ENCODE measurements at places on chromosomes 3 and 15.

GRCh38 chr15:57541805-57542504, 49.7 kb upstream of the MYZAP start:
- DNase-seq, result no peak

DNA sequence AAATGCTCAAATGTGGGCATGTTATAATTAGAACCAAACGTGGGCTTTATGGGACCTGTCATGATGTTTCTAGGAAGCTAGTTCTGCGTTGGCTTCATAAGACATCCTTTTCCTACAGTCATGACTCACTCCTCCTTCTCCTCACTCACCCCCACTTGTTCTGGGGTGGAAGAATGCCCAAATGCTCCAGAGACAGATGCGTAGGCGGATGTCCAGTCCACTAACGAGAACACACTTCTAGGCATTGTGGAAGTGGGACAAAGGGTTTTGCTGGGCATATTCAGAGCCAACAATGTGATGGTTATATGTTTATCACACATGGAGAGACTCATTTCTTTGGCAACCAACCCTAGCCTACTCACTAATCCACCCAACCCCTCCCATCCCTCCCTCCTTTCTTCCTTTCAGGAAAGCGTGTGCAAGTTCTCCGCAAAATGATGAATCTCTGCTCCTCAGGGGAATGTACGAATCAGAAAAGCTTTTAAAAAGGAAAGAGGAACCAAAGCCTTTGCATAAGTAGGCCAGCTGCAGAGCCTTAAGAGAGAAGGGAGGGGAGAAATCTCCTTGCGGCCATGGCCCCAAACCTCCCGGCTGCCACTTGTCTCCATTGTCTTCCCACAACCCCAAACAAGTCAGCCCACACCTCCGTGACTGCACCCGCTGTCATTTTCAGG, 123.0 kb upstream of the SPRED1 start:
- no peak for DNase-seq

- DNase-seq, result no peak
Measured at GRCh38 chr15:85646538-85647091, 148.1 kb downstream of the KLHL25 start.

DNA sequence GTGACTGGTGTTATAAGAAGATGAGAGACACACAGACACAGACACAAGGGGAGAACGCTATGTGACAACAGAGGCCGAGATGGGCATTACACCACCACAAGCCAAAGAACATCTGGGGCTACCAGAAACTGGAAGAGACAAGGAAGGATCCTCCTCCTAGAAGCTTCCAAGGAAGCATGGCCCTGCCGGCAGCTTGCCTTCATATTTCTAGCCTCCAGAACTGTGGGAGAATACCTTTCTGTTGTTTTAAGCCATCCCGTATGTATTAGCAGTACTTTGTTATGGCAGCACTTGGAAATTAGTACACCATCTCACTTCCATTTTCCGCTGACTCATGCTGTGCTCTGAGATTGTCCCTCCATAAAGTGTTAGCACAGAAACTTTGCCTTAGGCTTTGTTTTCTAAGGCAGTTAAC, 38.7 kb upstream of the CA12 start:
- no peak for DNase-seq

DNA sequence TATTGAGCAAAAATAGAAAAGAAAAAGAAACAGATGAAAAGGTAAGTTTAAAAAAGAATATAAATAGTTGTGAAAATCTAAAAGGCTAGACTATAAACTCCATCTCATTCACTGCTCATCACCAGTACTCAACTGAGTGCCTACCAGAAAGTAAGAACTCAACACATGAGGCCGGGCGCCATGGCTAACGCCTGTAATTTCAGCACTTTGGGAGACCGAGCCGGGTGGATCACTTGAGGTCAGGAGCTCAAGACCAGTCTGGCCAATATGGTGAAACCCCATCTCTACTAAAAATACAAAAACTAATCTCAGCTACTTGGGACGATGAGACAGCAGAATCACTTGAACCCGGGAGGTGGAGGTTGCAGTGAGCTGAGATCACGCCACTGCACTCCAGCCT, 19.3 kb downstream of the LSAMP start:
- DNase-seq, result no peak

- no peak for DNase-seq
Measured at GRCh38 chr3:21779909-21780308, 28.9 kb upstream of the ZNF385D start.

GRCh38 chr3:97778152-97778551, 13.6 kb downstream of the ARL6 start:
- DNase-seq, result no peak

GRCh38 chr3:37943126-37943525, 47.5 kb upstream of the VILL start:
- no peak for DNase-seq

GRCh38 chr3:106247902-106248684, 379.3 kb upstream of the CBLB start:
- DNase-seq, result no peak

GRCh38 chr3:64675687-64676247, 12.0 kb downstream of the ADAMTS9 start:
- no peak for DNase-seq

DNA sequence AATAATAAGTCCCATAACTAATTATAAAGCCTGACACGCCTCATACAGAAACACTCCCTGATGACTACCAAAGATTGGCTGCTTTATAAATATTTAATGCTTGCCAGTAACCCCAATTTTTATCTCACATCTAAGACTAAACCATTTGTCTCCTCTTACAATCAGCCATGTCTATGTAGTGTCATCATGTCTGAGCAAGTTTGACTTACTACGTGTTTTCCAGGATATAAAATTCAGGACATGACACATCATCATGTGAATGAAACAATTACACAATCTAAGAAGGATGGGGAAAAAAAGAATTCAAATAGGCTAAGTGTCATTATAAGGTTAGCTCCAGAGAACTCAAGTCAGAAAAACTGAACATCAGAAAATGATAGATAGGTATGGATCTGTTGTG, 208.7 kb downstream of the MECOM start:
- DNase-seq, result no peak

GRCh38 chr3:196208942-196209695, 2.1 kb downstream of the ZDHHC19 start:
- DNase-seq, result no peak

DNA sequence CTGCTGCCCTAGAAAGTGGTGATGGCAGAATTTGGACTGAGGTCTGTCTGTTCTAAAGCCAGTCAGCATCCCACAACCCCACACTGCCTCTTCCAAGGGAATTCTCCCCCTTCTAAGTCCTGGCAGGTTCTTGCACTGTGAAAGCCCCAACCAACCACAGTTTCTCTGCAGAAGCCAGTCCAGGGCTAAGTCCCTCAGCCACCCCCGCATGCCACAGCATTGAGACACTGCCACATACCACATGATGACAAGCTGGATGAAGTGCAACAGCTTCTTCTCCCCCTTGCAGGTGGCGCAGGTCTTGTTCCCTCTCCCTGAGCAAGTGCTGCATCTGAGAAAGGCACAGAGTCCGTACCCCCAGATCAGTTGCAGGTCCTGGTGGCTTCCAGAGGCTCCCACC, 18.6 kb downstream of the SSUH2 start:
- DNase-seq, result no peak

DNA sequence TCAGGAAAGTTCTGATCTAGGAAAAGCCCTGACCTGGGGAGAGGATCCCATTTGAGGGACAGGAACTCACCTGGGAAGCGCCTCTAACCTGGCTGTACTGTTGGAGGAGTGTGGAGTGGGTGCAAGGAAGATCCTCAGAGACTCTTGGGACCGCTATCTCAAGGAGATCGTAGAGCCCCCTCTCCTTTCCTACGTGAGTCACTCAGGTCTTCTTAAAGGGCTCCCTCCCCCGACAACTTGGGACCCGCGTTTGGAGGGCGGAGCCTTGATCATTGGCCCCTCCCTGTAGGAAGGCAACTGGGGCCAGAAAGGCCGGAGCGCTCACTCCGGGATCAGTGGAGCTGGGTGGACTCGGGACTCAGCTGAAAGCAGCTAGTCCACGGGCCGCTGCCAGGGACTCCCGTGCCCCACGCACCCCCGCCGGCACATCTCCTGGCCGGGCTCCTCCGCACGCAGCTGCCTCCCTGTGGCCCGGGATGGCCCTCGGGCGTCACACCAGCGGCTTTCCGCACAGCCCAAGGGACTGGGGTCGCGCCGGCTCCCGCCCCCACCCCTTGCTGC, 520 bp downstream of the SLC26A6 start:
- DNase-seq, result no peak

GRCh38 chr15:91548549-91548948, 305.0 kb upstream of the SLCO3A1 start:
- no peak for DNase-seq

DNA sequence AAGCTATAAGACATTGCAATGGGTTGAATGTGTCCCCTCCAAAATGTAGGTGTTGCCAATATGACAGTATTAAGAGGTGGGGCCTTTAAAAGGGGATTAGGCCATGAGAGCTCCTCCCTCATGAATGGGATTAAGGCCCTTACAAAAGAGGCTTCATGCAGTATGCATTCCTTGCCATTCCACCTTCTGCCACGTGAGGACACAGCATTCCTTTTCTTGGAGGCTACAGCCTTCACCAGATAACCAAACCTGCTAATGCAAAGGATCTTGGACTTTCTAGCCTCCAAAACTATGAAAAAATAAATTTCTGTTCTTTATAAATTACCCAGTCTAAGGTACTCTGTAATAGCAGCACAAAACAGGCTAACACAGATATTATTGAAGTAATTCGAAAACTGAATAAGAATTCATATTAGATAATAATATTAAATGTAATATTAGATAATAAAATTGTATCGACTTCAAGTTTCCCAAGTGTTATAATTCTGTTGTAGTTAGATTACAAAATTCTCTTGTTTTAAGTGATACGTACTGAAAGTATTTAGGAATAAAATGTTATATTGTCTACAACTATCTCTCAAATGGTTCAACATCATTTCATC, 29.4 kb upstream of the ATP8B4 start:
- peak; percentile 43 for DNase-seq

DNA sequence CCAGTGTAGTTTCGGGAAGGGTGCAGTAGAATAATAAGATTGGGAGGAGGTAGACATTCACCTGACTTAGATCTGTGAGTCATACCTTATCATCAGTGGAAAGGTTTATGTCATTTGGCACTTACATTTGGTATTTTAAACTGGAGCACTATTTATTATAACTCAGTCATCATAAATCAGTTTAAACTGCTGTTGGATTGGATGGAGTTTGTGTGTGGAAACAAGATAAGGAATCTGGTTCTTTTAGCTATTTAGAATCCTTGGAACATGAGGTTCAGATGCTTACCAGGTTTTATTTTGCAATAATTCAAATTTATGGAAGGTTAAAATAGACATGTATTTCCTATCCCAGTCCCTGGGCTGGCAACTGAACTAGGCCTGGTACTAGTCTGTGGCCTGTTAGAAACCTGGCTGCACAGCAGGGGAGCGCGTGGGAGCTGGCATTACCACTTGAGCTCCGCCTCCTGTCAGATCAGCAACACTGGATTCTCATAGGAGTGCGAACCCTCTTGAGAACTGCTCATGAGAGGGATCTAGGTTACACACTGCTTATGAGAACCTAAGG, 34.5 kb downstream of the ZFAND6 start:
- no peak for DNase-seq

DNA sequence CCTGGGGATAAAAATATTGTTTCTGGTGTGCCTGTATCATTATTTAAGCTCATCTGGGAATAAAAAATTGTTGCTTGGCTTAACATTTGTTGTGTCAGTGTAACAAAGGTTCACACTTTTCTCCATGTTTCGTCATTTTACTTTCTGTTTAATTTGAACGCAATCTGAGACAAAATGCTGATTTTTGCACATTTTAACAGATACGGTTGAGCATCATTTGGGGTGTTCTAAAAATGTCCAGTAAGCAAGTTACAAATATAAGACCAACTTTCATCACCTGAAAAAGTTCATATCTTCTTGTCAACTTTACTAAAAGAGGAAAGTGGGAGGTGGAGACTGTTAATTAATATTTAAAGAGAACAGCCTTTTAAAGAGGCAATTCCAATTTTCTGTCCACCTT, 134.8 kb upstream of the CNTN4 start:
- no peak for DNase-seq

GRCh38 chr3:55687526-55687925, 200.4 kb upstream of the WNT5A start:
- DNase-seq, result no peak

- DNase-seq, result no peak
Measured at GRCh38 chr3:158458464-158458863, 112.5 kb upstream of the MLF1 start.

- DNase-seq, result no peak
Measured at GRCh38 chr3:10557781-10558373, 52.5 kb upstream of the ATP2B2 start.

DNA sequence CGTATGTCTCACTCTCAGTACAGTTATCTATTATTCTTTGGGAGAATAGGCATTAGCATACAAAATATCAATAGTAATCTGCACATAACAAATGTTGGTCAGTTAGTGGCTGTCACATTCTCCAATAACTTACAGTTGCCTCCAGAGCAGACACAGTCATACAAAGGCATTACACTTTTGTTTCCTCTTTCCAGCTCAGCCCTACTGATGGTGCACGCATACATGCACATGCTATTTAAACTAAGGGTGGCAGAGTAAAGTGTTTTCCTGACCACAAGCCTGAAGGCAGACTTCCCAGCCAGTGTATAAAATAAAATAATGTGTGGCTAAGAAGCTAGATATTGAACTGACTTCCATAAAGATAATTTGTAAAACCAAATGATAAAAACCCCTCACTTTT, 47.6 kb downstream of the PHLDB2 start:
- DNase-seq, result no peak

- DNase-seq, result no peak
Measured at GRCh38 chr3:43874731-43875130, 184.0 kb downstream of the ABHD5 start.

DNA sequence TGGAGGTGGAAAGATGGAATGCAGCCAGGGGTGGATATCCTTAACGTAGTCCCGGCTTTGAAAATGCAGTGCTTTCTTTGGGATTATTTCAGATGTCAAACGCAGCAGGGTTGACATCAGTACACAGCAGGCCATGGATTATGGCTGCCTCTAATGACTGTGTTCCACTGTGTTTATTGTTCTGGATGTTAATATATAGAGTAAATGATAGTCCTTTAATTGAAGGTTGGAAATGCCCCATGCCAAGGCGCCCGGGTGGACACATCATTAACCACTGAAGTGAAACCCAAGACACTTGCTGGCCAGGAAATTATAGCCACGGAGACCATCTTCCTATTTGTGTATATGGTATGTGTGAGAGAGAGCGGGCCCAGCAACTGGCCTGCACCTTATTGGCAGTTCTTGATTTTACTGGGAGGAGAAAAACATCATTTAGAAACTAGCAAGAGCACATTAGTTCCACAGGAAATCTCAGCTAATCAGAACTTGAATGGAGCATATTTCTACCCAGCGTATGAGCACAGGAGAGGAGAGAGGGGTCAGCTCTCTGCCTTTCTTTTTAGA, 254.9 kb upstream of the RASGRP1 start:
- DNase-seq, result no peak

- DNase-seq, result no peak
Measured at GRCh38 chr3:34483311-34483887, 685.0 kb downstream of the PDCD6IP start.

GRCh38 chr15:99442252-99442897, 123.4 kb upstream of the MEF2A start:
- peak; percentile 46 for DNase-seq
